ENCODE measurements at places on chromosomes 7 and 10.

DNA sequence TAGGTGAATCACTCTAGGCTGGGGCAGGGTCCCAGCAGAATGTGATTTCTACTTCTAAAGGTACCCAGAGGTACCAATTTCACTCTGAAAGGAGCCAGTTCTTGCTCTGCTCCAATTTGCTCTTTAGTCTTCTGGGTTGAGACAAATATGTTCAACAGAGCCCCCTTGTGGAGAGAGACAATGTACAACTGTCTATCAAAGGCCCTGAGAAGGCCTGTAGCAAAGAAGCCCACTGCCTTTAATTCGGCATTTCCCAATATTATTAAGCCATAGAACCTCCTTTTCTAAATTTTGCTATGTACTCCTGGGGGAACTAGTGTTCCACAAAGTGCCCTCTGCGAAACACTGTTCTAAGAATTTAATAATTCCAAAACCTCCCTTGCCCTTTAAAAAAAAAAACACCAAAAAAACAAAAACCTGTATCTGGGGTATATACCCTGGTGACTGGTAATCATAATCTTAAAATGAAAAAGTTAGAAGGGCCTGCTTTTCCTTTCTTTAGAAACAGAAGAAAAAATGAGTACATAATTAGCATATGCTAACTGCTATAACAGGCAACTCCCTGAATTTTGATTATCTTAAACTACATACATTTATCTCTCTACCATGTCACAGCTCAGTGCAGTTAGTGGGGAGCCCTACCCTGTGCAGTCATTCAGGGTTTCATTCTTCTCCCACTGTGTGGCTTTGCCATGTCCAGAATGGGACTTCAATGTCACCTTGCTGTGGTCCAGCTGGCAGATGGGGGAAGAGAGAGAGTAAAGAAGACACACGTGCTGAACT lies 160.9 kb upstream of the BMPER start:
- DNase-seq: peak; percentile 24

DNA sequence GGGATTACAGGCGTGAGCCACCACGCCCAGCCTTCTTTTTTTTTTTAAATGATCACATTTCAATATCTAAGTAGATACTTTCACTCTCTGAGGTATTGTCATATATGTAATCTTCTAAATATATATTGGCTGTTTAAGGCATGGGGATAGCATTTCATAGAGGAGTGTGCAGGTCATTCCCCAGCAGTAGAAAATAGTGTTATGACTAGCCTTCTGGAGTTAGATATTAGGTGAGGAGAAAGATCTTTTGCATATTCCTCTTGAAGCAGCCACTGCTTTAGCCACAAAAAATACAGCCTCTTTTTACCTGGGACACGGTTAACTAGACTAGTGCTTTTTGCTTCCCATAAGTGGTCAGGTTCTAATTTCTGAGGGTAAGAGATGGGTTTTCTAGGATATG lies 28.9 kb downstream of the ADD3 start:
- DNase-seq: no peak

GRCh38 chr7:24325708-24326107 lies 41.7 kb downstream of the NPY start:
- peak; percentile 35 for DNase-seq

GRCh38 chr10:7532723-7533498 lies 122.1 kb upstream of the SFMBT2 start:
- DNase-seq: no peak

GRCh38 chr7:68813551-68814080 lies 784.7 kb upstream of the AUTS2 start:
- no peak for DNase-seq

- DNase-seq: no peak
Measured at GRCh38 chr7:24778543-24779282, 21.4 kb upstream of the GSDME start.

- no peak for DNase-seq
Measured at GRCh38 chr7:126026421-126027088, 1096.9 kb upstream of the POT1 start.

DNA sequence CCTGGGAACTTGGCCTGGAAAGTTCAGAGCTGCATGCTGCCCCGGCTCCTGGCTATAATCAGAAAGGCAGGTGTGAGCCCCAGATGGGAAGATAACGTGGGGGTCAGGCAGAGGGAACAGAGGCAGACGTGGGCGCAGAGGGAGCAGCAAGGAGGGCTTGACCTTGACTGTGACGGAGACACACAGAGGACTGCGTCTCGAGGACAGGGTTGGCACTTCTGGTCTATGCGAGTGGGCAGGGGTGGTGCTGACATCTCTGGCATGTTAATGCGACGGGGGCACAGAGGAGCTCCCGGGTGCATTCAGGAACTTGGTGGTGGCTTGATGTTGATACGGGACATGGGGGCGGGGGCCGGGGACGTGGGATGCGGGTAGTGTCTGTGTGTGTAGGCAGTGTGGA lies 232.1 kb upstream of the GRB10 start:
- no peak for DNase-seq

DNA sequence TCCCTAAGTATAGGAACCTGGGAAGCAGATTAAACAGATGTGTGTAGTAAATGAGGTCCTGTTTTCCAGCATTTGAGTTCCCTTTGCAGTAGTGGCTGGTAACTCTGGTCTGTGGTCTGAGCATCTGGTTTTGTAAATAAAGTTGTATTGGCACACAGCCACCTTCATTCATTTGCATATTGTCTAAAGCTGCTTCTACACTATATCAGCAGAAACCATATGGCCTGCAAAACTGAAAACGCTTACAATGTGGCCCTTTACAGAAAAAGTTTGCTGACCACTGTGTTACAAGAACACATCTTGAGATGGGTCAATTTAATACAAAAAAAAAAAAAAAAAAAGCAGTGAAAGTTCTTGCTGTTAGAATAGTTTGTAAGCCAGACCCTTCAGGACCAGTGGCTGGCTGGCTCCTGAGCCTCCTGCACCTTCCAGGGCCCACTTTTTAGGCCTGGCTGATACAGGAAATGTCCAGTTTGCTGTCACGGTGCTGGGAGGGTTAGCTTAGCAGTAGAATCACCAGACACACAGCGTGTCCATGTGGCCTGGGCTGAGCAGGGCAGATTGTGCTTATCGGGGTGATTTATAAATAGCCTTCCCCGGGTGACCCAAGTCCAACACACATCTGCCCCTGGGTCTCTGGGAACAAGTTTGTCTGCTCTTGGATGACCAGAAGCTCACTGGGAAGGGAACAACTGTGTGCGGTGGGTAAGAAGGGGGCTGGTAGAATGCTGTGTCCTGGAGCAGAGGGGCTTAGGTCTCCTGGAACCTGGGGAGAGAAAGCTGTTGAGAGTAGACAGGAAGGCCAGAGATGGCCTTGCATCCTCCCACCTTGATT lies 1.4 kb downstream of the C10orf71 start:
- DNase-seq: peak; percentile 16

DNA sequence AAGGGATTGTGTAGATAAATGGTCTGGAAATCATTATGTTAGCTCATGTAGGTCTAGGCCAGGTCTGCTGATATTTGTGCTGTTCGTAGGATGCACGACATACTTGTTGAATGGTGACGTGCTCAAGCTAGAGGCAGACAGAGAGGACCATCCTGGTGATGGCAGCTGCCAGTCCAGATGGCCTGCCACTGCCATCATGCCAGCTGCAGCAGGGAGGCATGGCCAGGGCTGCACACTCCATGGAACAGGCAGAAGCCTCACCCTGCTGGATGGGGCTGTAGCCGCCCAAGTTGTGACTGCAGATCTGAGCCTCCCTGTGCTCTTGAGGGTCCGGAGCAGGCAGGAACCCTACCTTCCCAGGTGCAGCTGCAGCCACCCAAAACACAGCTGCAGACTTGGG lies 80.3 kb downstream of the SPDYE5 start:
- no peak for DNase-seq

DNA sequence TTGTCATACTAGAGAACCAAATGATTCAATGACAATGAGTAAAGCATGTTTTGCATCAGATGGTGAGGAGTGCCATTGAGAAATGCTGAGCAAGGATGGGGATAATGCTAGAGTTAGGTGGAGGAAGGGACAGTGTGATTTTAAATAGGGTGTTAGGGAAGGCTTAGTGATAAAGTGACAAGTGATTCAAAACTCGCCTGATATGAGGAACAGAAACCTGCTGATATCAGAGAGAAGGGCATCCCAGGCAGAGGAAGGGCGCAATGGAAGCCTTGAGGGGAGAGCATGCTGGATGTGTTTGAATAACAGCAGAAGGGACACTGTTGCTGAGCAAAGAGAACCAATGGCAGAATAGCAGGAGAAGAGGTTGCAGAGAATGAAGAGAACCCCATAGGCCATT lies 196.2 kb downstream of the NRG3 start:
- DNase-seq: no peak

DNA sequence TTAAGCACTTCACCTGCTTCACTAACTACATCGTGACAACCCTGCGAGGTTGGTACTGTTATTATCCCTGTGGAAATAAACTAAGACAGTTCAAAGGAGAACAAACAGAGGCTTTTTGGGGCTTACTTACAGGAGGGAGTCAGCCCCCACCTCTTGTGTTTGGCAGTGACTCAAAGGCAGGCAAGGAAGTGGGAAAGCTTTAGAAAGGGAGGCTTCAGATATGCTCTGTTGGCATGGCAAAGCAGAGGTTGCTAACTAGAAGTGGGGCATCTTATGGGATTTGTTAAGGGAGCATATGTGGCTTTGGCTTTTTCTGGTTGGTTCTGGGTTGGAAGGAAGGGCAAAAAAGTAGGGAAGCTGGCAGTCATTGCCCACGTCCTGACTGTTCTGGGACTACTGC lies 84.8 kb upstream of the AOAH start:
- no peak for DNase-seq

GRCh38 chr10:15587271-15587670 lies 132.5 kb downstream of the ITGA8 start:
- DNase-seq: no peak

DNA sequence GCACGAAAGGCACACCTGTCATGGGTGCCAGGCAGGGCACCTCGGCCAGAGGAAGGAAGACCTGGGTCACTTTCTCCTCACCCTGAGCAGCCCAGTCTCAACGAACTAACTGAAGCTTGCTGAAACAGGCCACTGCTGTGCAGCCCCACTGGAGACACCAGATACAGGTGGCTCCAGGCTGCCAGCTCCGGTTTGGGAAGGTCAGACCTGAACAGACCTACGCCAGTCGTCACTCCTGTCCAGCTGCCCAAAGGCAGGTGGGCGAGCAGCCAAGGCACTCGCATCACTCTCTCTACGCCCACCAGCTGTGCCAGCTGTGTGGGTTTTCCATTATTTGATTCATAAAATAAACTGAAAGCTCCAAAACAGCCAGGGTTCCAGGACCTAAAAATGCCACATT lies 256.1 kb downstream of the ZMYND11 start:
- no peak for DNase-seq

GRCh38 chr10:73015779-73016178 lies 61.2 kb upstream of the PLA2G12B start:
- no peak for DNase-seq

DNA sequence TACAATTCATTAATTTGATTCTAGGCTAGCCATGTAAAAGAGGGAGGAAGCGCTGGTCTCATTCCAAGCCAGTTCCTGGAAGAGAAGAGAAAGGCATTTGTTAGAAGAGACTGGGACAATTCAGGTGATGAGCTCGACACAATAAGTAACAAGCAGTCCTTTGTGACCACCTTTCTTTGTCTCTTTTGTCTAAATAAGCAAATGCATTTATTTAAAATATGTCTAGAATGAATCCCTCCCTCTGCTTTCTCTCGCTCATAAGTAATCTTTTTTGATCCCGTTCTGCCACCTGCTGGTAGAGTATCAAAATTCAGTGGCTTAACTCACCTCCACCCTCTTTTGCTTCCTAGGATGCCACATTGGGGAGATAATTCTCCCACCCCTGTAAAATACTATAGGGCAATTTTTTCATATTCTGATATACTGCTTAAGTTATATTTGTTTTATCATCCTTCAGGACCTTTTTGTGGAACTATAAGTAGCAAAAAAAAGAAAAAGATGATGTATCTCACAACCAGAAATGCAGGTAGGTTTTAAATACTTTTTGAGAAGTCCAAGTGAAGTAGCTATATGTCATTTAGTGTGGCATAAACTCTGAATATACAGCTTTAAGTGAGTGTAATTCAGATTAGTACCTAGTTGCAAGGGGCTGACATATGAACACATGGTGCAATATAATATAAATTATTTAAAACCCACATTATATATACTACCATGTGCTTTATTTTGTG lies 91.5 kb downstream of the GSDME start:
- DNase-seq: peak; percentile 38
